ENCODE measurements at places on chromosomes 7 and 10. TPM values are rescaled to one million over a fixed set of nuclear protein-coding genes. Genes with fewer than 3 reads are reported as not detected.

Gene OR2A1
- not detected for total RNA-seq

Gene FAM25A
- total RNA-seq, result not detected

Gene CTAGE4
- total RNA-seq, result 0.14 TPM

Gene ORC5
- total RNA-seq, result 8.0 TPM

Gene OR2A42
- total RNA-seq, result not detected

Gene PDK4
- total RNA-seq, result 85.9 TPM

Gene PUS7
- total RNA-seq, result 7.4 TPM

Gene STEAP1B
- 0.67 TPM for total RNA-seq

Gene NRAP
- 266 TPM for total RNA-seq

Gene LIPN
- total RNA-seq, result not detected

Gene ELFN1
- 13.6 TPM for total RNA-seq

Gene PPIA
- 472 TPM for total RNA-seq

Gene SRI
- total RNA-seq, result 96.3 TPM

Gene OPN4
- 0.32 TPM for total RNA-seq

Gene SRGN
- total RNA-seq, result 68.9 TPM

Gene LIPM
- total RNA-seq, result not detected

Gene RADIL
- 8.6 TPM for total RNA-seq

Gene ICA1
- total RNA-seq, result 98.2 TPM

Gene EPHB4
- total RNA-seq, result 37.6 TPM

Gene LEP
- not detected for total RNA-seq

Gene RTKN2
- total RNA-seq, result 0.09 TPM

Gene PTPN20
- 18.7 TPM for total RNA-seq

Gene CC2D2B
- 1.7 TPM for total RNA-seq

Gene HACD1
- total RNA-seq, result 165 TPM

Gene TMED4
- 65.4 TPM for total RNA-seq

Gene ACSM6
- not detected for total RNA-seq

Gene NEURL1
- total RNA-seq, result 0.12 TPM

Gene THNSL1
- 1.9 TPM for total RNA-seq

Gene MRPS24
- total RNA-seq, result 174 TPM

Gene AGAP5
- 3.1 TPM for total RNA-seq

Gene IDI2
- total RNA-seq, result not detected

Gene IL6
- 0.43 TPM for total RNA-seq

Gene SEMA3C
- total RNA-seq, result 42.3 TPM

Gene KNDC1
- total RNA-seq, result 1.4 TPM

Gene TFR2
- 0.25 TPM for total RNA-seq

Gene EFCAB10
- total RNA-seq, result not detected

Gene ITGB8
- 5.1 TPM for total RNA-seq

Gene GPR146
- total RNA-seq, result 4.2 TPM

Gene PRR15
- total RNA-seq, result 0.68 TPM

Gene ADAM12
- 2.2 TPM for total RNA-seq

Gene SPAG6
- not detected for total RNA-seq

Gene OR2A5
- not detected for total RNA-seq

Gene GBX1
- total RNA-seq, result 0.40 TPM

Gene AMZ1
- total RNA-seq, result 1.0 TPM

Gene MMD2
- total RNA-seq, result not detected

Gene GAD2
- not detected for total RNA-seq

Gene TSPAN33
- total RNA-seq, result 12.8 TPM

Gene MYH16
- total RNA-seq, result not detected

Gene ARID5B
- total RNA-seq, result 20.9 TPM

Gene FKBP14
- 13.7 TPM for total RNA-seq

Gene PGAM1
- 311 TPM for total RNA-seq

Gene CNNM1
- total RNA-seq, result 0.03 TPM

Gene NUTM2D
- 4.8 TPM for total RNA-seq

Gene NRG3
- 1.4 TPM for total RNA-seq

Gene CYP2E1
- total RNA-seq, result 0.80 TPM

Measured in right cardiac atrium (tissue), 5 donors.